Large intestine (tissue), 12 donors: ENCODE measurements at places on chromosomes 1 and 21. TPM values are rescaled to one million over a fixed set of nuclear protein-coding genes. Genes with fewer than 3 reads are reported as not detected.

Gene TNFRSF4
- 1.1 TPM for polyA plus RNA-seq

Gene MAB21L3
- polyA plus RNA-seq = 0.55 TPM

Gene OLIG2
- not detected for polyA plus RNA-seq

- no peak for DNase-seq
These were observed 9.2 kb upstream of the UQCRHL start for GRCh38 chr1:15816674-15817073.

DNA sequence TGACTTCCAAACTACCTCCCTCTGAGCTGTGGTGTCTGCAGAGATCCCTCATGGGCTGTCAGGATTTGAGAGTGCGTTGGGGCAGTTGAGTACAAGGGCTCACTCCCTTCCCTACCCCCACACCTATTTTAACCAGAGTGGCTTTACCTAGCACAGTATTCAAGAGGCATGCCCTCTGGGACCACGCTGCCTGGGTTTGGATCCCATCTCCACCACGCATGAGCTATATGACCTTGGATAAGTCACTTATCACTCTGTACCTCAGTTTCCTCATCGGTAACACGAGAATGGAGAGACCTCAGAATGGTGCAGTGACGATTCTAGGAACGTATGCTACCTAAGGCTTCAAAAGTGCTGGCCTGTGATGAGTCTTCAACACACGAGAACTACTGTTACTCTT lies 147.3 kb upstream of the WNT4 start:
- DNase-seq = no peak

DNA sequence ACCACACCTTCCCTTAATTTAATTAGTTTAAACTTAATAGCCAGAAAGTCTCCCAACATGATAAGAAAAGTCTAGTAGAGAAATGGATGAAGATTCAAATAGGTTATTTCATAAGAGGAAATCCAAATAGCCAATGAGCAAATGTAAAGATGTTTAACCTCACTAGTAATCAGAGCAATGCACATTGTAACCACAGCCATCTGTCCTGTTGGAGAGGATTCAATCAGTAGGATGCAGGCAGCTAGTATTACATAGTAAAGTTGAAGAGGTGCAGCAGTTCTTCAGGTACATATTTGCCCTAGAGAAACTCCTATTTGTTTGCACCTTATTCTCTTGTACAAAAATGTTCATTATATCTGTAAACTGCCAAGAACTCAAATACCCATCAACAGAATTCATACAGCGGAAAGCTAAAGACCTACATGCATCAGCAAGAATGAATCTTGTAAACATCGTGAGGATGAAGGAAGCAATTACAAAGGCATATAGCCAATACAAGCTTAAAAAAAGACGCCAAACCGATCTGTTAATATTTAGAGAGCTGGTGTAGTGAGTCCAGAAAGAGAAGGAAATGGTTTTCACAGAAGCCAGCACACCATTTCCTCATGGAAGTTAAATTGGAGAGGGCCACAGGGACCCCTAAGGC lies 27.9 kb downstream of the DIP2A start:
- DNase-seq = no peak

DNA sequence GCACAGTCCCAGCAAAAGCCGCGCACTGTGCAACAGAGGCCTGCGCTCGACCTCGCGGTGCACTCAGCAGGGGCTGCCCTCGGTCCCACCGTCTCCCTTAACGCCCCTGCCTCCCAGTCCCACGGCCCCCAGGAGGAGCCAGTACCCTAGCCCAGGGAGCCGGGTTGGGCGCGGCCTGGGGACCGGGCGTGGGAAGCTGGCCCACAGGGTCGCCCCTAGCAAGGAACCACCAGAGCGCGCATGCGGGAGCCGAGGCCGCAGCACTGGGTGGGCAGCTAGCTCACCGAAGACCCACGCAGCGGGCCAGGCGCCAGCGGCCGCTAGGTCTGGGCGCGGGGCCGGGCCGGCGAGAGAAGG lies 21.6 kb upstream of the ZNF678 start:
- peak; percentile 17 for DNase-seq
